ENCODE measurements at places on chromosomes 2 and 18. TPM values are rescaled to one million over a fixed set of nuclear protein-coding genes. Genes with fewer than 3 reads are reported as not detected.

- no peak for DNase-seq
Observed at GRCh38 chr2:223101340-223102039, 49.5 kb downstream of the KCNE4 start.

DNA sequence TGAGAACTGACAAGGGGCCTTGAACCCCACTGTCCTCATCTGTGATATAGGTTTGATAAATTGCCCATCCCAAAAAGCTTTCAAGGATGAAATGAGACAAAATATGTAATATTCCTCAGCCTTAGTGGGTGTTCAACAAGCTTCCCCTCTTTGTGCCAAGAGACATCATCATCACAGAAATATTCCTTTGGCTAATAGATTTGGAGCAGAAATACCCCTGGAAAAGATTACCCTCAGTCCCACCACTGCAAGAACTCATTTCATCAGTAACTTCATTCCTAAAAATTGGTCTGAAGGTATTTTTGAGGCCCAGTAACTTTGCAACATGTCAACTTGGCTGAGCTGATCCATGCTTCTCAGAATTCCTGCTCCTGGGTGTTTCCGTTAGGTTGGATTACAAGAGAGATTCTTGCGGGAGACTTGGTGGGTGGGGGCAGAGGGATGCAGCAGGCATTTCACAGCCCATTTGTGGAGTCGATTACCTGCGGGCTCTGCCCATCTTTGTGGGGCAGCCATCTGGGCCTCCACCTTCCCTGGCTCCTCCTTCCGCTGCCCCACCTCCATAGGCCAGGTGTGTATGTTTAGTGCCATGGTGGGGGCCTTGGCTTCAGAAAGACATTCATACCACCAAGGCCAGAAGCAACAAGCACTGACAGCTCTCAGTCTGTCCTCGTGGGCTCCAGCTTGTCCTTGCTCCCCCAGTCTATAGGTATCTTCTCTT, 263.9 kb downstream of the GLI2 start:
- DNase-seq = no peak

DNA sequence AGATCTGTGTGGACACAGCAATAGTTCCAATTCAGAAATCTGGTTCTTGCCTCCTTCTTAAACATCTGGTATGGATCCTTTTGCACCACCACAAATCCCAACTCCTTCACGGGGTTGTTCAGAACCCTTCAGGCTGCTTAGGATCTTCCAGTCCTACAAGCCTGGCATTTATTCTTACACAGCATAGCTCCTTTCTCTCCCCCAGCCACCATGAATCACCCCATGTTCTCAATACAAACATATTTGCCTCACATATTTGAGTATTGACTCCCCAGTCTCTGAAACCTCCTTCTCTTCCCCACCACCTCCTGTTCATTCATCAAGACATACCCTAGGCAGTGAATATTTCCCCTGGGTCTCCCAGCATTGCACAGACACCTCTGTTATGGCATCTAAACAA, 155.2 kb downstream of the ALK start:
- DNase-seq = no peak

DNA sequence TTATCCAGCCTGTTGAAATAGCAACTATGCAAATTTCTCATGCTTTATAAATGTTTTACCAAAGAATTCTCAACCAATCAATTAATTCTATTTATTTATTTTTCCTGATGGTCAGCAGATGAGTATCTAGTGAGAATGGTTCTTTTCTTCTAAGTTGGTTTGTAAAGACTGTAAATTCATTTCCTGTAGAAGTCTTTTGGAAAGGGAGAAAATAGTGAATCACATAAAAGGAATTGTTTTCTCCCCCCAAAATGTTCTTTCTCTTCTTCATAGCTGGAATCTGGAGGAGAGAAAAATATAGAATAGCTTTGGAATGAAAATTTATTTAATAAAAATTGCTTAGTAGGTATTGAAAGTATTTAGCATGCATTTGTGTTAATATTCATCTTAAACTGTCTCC, 836.1 kb upstream of the ZEB2 start:
- no peak for DNase-seq

DNA sequence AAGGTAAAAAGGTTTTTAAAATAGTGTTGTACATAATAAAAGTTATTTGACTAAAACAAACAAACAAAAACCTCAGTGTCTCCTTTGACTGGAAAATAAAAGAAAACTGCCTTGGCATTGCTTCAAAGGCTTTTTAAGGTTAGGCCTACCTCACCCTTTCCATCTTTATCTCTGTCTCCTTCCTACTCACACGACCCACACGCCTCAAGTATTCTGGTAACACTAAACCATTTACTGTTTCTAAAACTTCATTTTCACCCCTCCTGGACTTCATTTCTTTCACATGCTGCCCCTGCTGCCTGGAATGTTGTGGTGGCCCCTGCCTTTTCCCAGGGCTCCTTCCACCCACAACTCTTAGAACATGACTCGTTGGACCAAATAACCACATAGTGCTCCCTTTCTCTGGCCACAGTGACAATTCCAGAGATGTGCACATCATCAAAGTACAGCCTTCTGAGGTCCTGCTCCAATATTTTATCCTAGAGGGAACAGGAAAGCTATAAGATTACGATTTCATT, 54.0 kb downstream of the ERBB4 start:
- DNase-seq = no peak

DNA sequence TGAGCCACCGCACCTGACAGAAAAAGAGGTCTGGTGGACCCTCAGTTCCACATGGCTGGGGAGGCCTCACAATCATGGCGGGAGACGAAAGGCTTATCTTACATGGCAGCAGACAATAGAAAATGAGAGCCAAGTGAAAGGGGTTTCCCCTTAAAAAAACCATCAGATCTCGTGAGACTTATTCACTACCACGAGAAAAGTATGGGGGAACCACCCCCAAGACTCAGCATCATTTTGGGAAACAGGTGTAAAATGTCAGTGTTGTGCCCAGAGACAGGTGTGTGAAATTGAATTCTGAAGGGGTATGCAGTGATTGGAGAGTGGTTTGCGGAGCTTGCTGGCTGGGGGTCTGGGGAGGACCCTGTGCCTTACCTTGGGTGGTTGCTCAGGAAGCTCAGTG, 4.6 kb upstream of the D2HGDH start:
- no peak for DNase-seq

GRCh38 chr2:164794016-164794415, 47.6 kb downstream of the COBLL1 start:
- DNase-seq = no peak

DNA sequence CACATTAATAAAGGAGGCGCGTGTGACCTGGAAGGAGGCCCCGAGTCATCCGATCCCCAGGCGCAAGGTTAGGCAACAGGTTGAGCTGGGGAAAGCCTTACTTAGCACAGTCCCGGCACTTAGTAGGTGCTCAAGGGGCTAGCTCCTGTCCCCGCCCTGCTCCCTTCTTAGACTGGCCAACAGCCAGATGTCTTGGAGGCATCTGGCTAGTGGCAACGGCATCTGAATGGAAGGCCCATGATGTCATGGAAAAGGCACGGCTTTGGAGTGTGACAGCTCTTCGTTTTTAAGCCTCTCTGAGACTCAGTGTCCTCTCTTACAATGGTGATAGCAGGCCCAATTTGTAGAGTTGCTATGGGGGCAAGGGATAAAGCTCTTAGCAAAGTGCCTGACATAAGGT, 258.3 kb downstream of the CYRIA start:
- no peak for DNase-seq

GRCh38 chr2:159557437-159558034, 58.8 kb downstream of the BAZ2B start:
- no peak for DNase-seq

GRCh38 chr2:180652794-180653193, 327.6 kb upstream of the UBE2E3 start:
- DNase-seq = no peak

DNA sequence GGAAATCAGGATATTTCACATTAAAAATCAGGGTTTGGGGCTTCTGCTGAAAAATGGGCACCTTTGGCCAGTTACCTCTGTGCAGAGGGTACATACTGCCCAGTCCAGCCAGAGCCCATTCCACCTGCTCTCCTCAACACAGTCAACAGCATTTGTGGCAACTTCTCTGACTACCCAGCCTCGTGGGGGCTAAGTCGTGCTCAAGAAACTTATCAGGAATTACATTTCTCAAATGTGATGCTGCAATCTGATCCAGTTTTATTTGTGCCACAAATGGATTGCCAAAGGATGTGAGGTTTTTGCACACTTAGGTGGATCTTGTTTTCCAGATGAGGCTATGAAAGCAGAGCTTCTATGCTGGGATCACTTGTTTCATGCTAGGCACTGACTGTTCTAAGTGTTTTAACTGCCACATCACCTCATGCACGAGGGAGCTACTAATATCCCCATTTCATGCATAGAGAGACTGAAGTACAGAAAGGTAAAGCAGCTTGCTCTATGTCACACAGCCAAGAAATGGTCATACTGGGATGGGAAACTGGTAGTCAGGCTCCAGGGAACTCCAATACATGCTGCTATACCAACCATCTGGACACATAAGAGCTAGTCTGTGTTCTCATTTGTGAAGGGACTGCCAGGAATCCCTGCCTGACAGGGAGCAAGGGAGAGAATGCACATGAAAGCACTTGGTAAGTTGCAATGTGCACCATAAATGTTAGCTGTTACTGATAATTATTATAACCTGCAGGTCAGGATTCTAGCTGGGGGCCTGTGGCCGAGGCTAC, 89.0 kb upstream of the HK2 start:
- DNase-seq = no peak

DNA sequence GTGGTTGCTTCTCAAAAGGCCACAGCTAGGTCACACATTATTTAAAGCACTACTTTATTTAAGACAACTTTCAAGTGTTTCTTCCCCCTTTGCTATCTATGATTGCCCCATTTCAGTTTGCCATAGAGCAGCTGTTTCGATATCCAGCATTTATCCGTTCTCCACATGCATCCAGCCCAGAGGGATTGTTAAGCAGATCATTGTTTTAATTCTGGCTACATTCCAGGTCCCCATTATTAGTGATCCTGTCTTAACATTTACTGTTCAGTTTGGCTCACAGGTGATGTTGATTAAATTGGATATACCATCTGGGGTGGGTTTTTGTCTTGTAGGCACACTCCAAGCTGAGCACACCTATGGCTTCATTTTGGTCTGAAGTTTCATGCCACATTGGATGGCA, 638.7 kb downstream of the ZEB2 start:
- no peak for DNase-seq

- no peak for DNase-seq
Observed at GRCh38 chr2:223648755-223649154, 46.6 kb upstream of the SCG2 start.

- no peak for DNase-seq
Observed at GRCh38 chr2:45755585-45756335, 104.3 kb downstream of the PRKCE start.

- DNase-seq = no peak
Observed at GRCh38 chr2:47737191-47737975, 45.6 kb upstream of the MSH6 start.

- no peak for DNase-seq
Observed at GRCh38 chr2:20176760-20177159, 48.2 kb downstream of the SDC1 start.

GRCh38 chr2:103859238-103859637, 994.7 kb upstream of the POU3F3 start:
- DNase-seq = no peak

DNA sequence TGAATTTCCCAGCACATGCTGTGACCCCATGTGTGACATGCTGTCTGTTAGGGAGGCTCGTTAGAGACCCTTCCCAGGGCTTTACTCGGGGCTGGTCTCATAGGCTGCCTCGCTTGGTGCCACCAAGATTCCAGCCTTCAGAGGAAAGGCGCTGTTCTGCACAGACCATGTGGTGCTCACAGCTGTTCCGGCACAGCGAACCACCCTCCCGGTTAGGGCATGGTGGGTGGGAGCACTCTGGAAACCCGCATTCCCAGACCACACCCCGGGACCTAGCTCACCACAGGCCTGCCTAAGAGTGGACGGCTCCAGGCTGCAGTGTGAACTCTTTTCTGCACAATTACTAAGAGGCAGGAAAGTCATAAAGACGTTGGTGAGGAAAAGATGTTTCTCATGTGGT, 112.0 kb downstream of the MBP start:
- no peak for DNase-seq

Gene SP9
- not detected for total RNA-seq

Gene CHCHD5
- total RNA-seq = 30.6 TPM

Gene CCDC68
- 3.9 TPM for total RNA-seq

Gene SCN3A
- 4.2 TPM for total RNA-seq

Gene CKAP2L
- not detected for total RNA-seq

Gene HAUS1
- total RNA-seq = 32.7 TPM

Gene IL36G
- not detected for total RNA-seq

Gene LYPD6
- 10.7 TPM for total RNA-seq

Gene PFN4
- total RNA-seq = 5.7 TPM

Gene BCL11A
- total RNA-seq = not detected

Gene TEX51
- total RNA-seq = not detected

All from tibial nerve (tissue), 4 donors.